NCI-H1417 treated with DMSO at 0.1 percent for 48 hours (cell line): ENCODE measurements at places on chromosomes 12 and 14.
A peak's percentile ranks its signal among the peaks of the same experiment; 100 is the strongest.

GRCh38 chr12:19688532-19688931, 249.2 kb downstream of the AEBP2 start:
- no peak for DNase-seq

GRCh38 chr12:30694412-30695198, 1.1 kb downstream of the IPO8 start:
- no peak for DNase-seq

DNA sequence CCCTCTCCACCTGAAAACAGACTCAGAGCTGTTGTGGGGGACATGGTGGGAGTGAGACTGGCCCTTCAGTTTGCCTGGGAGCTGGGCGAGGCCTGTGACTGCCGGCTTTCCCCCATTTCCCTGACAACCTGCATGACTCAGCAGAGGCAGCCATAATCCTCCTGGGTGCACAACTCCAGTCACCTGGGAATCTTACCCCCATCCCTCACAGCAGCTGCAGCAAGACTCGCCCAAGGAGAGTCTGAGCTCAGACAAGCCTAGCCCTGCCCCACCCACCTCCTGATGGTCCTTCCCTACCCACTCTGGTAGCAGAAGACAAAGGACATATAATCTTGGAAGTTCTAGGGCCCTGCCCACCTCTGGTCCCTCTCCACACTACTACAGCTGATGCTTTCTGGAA, 207.3 kb upstream of the ARID2 start:
- DNase-seq, result no peak

- no peak for DNase-seq
Observed at GRCh38 chr12:67720351-67720856, 71.9 kb downstream of the DYRK2 start.

- DNase-seq, result no peak
Observed at GRCh38 chr12:13046964-13047363, 2.8 kb downstream of the FAM234B start.

- DNase-seq, result no peak
Observed at GRCh38 chr12:91810531-91811451, 334.9 kb downstream of the BTG1 start.

DNA sequence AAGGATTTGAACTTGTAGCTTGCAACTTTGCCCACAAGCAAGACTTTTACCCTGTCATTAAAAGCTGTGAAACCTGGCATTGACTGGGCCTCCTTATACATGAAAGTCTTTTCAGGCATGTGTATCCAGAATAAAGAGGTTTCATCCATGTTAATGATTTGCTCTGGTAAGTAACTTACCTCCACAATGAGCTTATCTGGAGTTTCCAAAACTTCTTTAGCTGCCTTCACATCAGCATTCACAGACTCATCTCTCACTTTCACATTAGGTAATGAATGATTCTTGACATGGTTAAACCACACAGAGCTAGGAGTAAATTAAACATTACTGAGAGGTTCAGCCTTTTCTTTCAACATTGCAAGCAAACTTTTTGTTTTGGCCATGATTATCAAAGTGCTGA, 234.4 kb upstream of the CLEC14A start:
- DNase-seq, result no peak

GRCh38 chr12:9319044-9319841, 111.0 kb upstream of the PZP start:
- no peak for DNase-seq

- peak; percentile 32 for DNase-seq
Observed at GRCh38 chr12:71949646-71950045, 11.0 kb downstream of the TPH2 start.

DNA sequence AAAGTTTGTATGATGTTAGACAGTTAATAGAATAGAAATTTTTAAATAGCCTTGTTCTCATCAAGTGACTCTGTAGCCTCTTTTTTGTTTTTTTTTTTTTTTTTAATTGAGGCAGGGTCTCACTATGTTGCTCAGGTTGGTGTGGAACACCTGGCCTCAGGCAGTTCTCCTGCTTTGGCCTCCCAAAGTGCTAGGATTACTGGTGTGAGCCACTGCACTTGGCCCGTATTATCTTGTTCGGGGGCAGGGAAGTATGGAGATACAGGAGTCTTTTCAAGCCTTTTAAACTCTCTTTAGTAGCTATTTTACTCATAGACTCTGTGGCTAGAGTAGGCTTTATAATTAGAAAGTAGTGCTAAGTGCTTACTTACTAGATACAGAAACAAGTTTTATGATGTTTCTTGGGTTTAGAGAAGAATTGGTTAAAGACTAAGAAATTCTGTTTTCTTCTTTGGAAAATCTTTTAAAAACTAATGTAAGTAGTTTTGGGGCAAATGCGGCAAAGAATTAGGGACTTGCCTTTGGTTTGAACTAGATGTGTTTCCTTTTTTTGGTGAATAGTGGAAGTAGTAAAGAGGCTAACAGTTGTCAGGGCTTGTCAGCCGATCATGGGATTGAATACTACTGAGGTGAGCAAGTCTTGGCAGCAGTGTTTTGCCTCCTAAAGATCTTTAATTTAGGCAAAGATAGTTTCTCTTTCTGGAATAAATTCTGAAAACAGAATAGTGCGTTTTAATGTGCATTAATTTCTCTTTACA, 31.3 kb downstream of the FBXO34 start:
- DNase-seq, result no peak

DNA sequence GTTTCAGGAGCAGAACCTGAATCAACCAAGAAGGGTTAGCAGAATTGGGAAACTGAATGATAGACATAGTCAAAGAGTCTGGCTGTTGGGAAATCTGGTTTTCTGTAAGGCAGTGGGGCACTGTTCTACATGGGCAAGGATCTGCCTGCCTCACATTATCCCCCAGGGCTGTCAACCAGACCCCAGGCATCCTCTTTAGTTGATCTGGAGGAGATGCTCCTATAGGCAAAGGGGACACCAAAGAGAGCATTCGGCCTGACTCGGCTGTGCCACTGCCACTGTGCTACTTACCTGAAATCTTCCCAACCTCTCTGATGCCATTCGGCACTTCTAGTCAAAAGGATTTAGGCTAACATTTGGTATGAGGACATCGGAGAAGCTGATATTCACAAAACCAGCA, 4.1 kb downstream of the ISCU start:
- DNase-seq, result no peak

GRCh38 chr14:33768458-33768830, 182.4 kb downstream of the EGLN3 start:
- no peak for DNase-seq

- no peak for DNase-seq
Observed at GRCh38 chr12:85309125-85309566, 29.1 kb downstream of the ALX1 start.

GRCh38 chr12:67649570-67650387, 1.2 kb downstream of the DYRK2 start:
- no peak for DNase-seq
